ENCODE measurements at places on chromosomes 13 and 19. TPM values are rescaled to one million over a fixed set of nuclear protein-coding genes. Genes with fewer than 3 reads are reported as not detected.

DNA sequence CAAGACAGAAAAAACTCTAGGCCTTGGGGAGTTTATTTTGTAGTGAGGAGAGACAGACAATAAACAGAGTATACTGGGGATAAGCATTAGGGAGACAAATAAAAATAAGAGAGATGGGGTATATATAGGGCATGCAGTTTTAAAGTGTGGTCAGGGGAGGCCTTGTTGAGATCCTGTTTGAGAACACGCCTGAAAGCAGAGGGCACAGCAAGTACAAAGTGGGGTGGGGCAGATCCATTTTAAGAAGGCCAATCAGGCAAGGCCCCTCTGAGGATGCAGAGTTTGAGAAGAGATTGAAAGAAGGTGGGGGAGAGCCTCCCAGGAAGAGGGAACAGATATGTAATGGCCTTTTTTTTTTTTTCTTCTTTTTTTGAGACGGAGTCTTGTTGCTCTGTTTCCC lies 2.1 kb downstream of the PPP2R1A start:
- no peak for DNase-seq

DNA sequence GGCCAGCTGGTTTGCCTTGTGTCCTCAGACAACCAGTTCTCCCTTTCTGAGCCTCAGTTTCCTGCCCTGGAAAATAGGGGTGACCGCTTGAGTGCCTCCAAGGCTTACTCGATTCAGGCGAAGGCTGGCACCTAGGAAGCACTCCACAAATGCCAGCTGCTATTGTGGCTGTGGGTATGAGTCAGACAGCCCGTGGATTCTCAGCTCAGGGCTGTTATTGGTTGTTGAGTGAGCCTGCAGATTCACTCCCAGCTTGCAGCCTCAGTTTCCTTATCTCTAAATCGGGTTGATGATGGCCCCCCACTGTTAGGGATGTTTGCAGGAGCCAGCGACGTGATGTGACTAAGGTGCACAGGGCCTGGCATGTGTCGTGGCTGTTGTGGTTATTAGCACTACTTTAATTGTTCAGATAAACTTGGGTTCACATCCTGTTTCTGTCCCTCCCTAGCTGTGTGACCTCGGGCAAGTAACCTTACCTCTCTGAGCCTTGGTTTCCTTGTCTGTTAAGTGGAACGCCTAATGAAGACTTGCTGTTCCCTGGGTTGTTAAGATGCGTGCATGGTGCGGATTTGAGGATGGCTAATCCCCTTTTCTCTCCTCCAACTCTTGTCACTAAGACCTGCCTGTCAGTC lies 2.4 kb downstream of the MARK4 start:
- no peak for DNase-seq

DNA sequence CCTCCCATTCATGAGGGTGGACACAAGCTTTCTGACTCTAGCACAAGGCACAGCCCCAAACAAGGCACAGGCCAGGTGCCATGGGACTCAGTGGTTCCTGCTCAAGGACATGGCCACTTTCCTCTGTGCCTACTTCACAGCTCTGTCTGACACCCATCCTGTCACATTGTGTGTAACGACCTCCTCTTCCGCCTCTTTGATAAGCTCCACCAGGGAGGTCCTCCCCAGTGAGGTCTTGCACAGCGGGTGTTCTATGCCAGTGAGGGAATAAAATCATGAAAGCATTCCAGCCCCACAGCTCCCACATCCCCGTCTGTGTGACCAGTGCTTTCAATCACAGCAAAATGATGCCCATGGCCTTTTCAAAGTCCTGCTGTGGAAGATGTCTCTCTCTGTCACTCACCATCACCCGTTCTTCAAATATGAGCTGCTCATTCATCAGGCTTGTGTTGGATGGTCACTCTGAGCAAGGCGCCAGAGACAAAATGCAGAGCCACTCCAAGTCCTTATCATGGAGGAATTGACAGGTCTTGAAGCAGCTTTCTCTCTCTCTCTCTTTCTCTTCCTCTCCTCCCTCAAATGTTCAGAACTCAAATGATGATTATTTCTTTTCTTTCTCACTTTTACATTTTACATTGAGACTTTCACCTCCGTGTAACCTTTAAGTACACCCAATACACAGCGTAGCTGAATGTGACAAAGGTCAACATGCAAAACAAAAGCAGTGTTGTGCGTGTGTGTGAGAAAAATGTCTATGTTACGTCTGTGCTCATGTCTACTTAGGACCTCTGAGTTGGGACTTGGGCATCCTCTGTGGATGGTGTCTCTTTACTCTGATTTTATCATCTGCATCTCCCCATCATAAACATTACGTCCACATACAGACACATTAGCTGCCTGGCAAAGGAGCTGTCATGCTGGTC lies 8.0 kb upstream of the SPATA13 start:
- no peak for DNase-seq

- DNase-seq: no peak
Observed at GRCh38 chr13:66840621-66841020, 389.5 kb downstream of the PCDH9 start.

DNA sequence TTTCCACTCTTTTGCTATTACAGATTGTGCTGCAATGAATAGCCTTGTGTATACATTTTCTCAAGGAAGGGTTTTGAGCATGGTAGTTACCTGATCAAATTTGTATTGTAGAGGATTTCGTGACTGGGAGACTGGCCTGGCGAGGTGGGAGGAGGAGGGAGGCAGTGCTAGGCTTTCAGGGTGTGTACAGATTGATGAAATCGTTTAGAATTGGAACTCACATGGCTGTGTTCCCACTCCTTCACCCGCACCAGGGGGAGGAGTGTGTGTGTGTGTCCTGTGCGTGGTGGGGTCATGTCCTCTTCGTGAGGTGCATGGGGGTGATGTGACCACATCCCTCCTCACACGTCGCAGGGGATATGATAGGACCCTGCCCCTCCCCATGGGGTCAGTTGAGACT lies 8.3 kb downstream of the PGLYRP1 start:
- no peak for DNase-seq

- no peak for DNase-seq
Observed at GRCh38 chr19:36573895-36574720, 1.0 kb upstream of the ZNF529 start.

- no peak for DNase-seq
Observed at GRCh38 chr13:69947582-69947981, 160.0 kb upstream of the ATXN8OS start.

DNA sequence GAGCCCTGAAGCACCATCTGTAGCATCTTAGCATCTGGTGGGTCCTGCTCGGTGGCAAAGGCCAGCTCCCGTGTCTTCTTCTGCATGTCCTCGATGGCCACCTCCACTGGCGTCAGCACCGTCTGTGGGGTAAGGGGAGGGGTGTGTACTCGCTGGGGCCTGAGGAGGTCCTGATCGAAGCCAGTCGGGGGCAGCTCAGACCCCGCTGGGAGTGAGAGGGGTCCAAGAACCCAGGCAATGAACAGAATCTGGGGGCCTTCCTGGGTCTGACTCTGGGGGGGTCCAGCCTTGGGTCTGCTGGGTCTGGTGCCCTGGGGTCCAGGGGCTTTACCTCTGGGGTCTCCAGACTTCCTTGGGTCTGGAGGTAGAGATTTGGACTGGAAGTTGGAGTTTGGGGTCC lies 3.6 kb upstream of the KANK2 start:
- DNase-seq: no peak

GRCh38 chr13:97127842-97128241 lies 94.3 kb upstream of the MBNL2 start:
- no peak for DNase-seq

DNA sequence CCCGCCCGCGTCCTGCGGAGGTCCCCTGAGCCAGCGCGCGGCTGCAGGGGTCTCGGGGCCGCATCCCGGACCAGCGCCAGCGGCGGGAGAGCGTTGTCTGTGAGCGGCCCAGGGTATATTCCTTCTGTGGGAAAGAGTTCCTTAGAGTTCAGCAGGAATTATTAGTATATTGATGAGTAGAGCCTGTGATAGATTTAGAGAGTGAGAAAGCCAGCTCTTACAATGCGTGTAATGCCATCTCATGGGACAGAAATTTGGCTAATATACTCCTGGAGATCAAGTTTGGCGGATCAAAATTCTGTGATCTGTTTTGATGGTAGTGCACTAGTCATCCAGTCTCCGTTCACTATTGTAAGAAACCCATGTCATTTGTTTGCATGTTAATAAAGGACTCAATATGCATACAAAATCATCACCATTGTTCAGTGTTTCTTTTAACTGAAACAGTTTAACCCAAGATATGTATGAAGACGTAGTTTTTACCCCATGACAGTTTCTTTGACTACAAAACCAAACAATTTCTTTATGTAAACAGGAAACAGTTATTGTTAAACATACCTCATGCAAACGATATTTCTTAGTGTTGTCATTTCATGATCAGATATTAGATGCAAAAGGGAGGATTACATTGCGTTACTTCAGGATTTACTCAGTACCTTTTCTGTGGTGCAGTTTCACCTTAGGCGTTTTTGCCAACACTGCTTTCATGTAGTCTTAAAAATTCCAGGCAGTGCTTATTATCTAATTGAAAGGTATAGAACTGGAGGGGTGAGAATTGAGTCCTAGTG lies 9.9 kb downstream of the TNFRSF19 start:
- no peak for DNase-seq

GRCh38 chr13:76579701-76580100 lies 306.5 kb downstream of the KCTD12 start:
- DNase-seq: no peak

GRCh38 chr19:17376935-17377600 lies at the start of gene PLVAP:
Gene PLVAP, minus strand, starts transcription at chr19:17377342. Its CDS starts 54 bp downstream, at chr19:17377288.
- no peak for DNase-seq

DNA sequence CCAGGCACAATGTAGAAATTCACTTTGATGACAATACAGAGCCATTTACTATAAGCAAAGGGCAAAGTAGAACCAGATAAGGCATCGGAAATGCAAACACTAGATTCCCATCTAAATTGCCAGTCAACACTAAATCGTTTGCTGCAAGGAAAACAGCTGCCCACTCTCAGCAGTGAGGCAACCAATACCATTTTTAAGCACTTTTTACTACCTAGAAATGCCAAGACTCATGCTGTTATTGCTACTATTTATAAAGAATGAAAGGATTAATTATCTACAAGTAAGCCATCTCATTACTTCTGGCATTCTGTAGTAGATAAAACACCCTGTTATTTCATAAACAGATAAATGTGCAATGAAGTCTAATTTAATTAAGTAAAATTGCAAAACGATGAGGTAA lies 422.0 kb downstream of the FGF14 start:
- DNase-seq: no peak

- DNase-seq: no peak
Observed at GRCh38 chr19:12828494-12828893, 5.9 kb downstream of the RTBDN start.

DNA sequence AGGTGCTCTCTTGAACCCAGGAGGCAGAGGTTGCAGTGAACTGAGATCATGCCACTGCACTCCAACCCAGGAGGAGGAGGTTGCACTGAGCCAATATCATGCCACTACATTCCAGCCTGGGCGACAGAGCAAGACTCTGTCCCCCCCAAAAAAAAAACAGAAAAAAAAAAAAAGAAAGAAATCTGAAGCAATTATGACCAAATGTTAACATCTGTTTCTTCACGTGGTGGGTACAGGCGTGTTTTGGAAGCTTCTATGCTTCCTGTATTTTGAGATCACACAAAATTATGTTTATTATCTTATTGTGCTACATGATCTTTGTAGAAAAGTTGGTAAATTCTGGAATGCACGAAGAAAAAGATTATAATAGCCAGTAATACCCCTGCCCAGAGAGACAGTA lies 2.7 kb upstream of the ACP5 start:
- DNase-seq: no peak

- DNase-seq: no peak
Observed at GRCh38 chr19:5940260-5941208, 26.5 kb downstream of the CAPS start.

GRCh38 chr13:20801707-20802106 lies 27.9 kb upstream of the EEF1AKMT1 start:
- no peak for DNase-seq

DNA sequence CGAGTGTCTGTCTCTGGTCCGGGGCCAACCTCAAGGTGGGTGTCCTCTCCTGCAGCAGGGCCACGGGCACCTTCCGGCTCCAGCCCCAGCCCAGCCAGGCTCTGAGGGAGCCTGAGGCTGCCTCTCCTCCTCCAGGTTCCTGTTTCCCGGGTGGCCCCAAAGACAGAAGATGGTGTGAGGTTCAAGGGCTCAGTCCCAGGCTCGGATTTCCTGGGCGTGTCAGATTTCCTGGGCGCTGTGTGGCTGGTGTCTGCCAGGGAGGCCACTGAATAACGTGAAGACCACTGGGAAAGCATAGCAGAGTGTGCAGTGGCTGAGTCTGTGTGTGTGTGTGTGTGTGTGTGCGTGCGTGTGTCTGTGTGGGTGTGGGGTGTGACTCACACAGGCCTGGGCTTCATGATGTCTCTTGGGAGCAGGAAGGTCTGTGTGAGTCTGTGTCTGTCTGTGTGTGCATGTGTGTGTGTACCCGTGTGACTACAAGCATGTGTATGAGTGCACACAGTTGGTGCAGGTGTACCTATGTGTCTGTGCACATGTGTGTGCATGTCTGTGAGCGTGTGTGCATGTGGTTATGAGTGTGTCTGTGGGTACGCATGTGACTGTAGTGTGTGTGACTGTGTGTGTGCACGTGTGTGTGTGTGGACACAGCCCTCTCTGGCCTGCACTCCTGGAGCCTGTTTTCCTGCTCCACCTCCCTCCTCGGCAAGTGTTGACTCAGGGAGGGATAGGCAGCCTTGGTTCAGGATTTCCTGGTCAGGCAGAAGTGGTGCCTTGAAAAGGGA lies 28.3 kb downstream of the CEBPA start:
- peak; percentile 60 for DNase-seq

DNA sequence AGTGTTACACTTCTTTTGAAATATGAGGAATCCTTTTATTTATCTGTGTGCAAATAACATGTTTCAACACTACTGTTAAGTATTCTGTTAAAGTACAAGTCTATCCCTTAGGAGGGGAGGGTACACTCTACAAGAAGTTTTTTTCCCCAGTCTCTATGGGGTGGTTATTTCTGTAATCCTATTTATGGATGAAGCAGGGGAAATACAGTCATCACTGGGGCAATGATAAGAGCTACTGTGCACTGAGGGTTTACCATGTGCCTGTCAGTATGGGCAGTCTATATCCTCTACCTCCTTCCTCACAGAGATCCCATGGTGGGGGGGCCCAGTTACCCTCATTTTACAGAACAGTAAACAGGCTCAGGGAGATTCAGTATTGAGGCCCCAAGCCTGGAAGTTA lies 16.6 kb upstream of the TRIM13 start:
- DNase-seq: no peak

Gene UBE2M
- 54.4 TPM for total RNA-seq

Gene ATP12A
- total RNA-seq: under 0.01 TPM

Gene CEACAM19
- 1.6 TPM for total RNA-seq

Gene DIAPH3
- 0.54 TPM for total RNA-seq

Gene TMIGD2
- total RNA-seq: 36.1 TPM

Gene KLHL1
- not detected for total RNA-seq

Gene CEACAM16
- total RNA-seq: not detected

Gene F7
- 0.27 TPM for total RNA-seq

Gene ZNF473
- total RNA-seq: 8.6 TPM

Gene NOTCH3
- 7.5 TPM for total RNA-seq

Gene STX10
- 86.2 TPM for total RNA-seq

Gene FAM124A
- 0.27 TPM for total RNA-seq

All from hematopoietic multipotent progenitor cell (in vitro differentiated cells).